ENCODE measurements at places on chromosomes 7 and 10. TPM values are rescaled to one million over a fixed set of nuclear protein-coding genes. Genes with fewer than 3 reads are reported as not detected.

DNA sequence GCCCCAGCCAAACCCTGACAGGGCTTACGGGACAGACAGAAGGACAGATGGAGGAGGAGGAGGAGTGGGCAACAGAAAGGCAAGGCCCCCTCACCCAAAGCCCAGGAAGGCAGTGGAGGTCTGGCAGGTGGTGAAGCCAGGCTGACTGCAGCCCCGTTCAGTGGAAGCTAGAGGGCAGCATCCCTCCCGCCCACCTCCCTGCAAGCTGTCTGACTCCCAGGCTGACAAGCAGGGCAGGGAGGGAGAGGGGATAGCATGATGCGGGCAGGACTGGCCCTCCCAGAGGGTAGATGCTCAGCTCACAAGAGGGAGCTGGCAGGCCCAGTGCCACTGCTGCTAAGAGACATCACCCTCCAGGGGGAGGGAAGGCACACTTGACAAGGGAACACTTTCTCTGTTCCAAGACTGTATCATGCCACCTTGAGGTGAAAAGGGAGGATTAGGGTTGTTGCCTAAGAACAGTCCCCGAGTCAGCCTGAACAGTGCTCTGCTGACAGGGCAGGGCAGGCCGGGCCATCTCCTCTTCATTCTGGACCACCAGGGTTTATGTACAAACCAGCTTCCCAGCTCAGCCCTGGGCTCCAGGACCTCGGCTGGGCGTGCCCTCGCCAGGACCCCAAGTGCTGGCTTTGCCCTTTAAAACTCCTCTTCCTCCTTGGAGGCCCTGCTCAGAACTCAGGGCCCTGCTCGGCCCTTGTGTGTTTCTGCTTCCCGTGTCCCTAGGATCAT, 61.8 kb downstream of the RASGEF1A start:
- H3K27me3 ChIP-seq = no peaks in the 10 kb centered on the region
- H3K27ac ChIP-seq = no peak overlapping the region
- peak; percentile 78 for DNase-seq
- peaks cover 15% of the 10 kb centered on the region for H3K4me1 ChIP-seq
- H3K4me3 ChIP-seq = no peak overlapping the region

DNA sequence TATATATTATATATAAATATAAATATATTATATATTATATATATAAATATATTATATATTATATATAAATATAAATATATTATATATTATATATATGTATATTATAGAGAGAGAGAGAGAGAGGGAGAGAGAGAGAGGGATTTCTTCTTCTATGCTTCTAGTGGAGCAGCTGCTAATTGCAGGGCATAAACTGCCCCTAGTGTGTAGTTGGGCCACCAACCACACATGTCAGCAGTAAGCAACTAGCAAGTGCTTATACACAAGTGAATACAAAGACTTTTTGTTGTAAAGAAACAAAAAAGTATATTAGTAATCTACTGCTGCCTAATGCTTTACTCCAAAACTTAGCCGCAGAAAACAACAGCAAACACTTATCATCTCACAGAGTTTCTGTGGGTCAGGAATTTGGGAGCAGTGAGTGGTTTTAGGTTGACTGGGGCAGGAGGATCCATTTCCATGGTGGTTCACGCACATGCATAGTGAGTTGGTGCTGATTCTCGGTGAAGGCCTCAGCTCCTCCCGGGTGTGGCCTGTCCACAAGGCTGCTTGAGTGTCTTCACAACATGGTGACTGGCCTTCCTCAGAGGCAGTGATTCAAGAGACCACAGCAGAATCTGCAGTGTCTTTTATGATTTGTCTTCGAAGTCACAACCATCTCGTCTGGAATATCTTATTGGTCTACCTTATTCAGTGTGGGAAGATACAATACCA, 25.5 kb upstream of the BAG3 start:
- no peak overlapping the region for H3K4me3 ChIP-seq
- peaks cover 3% of the 10 kb centered on the region for H3K27me3 ChIP-seq
- peaks cover 6% of the 10 kb centered on the region for H3K4me1 ChIP-seq
- no peak overlapping the region for H3K27ac ChIP-seq
- H3K36me3 ChIP-seq = no peaks in the 10 kb centered on the region

GRCh38 chr7:157465891-157466866, 129.4 kb downstream of the DNAJB6 start:
- no peak overlapping the region for H3K27ac ChIP-seq
- DNase-seq = peak; percentile 17
- H3K4me3 ChIP-seq = no peak overlapping the region
- H3K4me1 ChIP-seq = peaks cover 23% of the 10 kb centered on the region
- peaks cover 3% of the 10 kb centered on the region for H3K36me3 ChIP-seq
- peaks cover 11% of the 10 kb centered on the region for H3K27me3 ChIP-seq

GRCh38 chr10:27815261-27815660, 69.6 kb upstream of the MKX start:
- H3K27ac ChIP-seq = no peak overlapping the region
- no peak for DNase-seq
- no peaks in the 10 kb centered on the region for H3K36me3 ChIP-seq
- no peak overlapping the region for H3K4me3 ChIP-seq
- H3K27me3 ChIP-seq = peaks cover 1% of the 10 kb centered on the region
- H3K4me1 ChIP-seq = no peaks in the 10 kb centered on the region

- H3K27ac ChIP-seq = no peak overlapping the region
- no peak for DNase-seq
- H3K36me3 ChIP-seq = no peaks in the 10 kb centered on the region
These were observed 25.9 kb upstream of the FZD8 start for GRCh38 chr10:35667971-35668370.

GRCh38 chr10:70669015-70669414, 3.3 kb upstream of the ADAMTS14 start:
- peaks cover 25% of the 10 kb centered on the region for H3K27me3 ChIP-seq
- no peak for DNase-seq
- H3K27ac ChIP-seq = no peak overlapping the region
- H3K4me1 ChIP-seq = peaks cover 16% of the 10 kb centered on the region
- H3K4me3 ChIP-seq = no peak overlapping the region

- H3K4me3 ChIP-seq = peak overlapping the region; percentile 38
- no peaks in the 10 kb centered on the region for H3K36me3 ChIP-seq
- peak; percentile 42 for DNase-seq
These were observed 148.7 kb upstream of the MKI67 start for GRCh38 chr10:128274938-128275337.

The AKR1B15 gene
- not detected for total RNA-seq

The PILRA gene
- total RNA-seq = 8.1 TPM

The EPHB6 gene
- 7.0 TPM for total RNA-seq

The VAX1 gene
- total RNA-seq = not detected

The TMEM273 gene
- total RNA-seq = 25.6 TPM

Measured in activated CD8-positive, alpha-beta T cell treated with anti-CD3 and anti-CD28 coated beads, Interleukin-2, amount 10 ng/mL, durations not matched to agents 7 days and 5 days (primary cell).